ENCODE measurements at places on chromosomes 4 and X.

DNA sequence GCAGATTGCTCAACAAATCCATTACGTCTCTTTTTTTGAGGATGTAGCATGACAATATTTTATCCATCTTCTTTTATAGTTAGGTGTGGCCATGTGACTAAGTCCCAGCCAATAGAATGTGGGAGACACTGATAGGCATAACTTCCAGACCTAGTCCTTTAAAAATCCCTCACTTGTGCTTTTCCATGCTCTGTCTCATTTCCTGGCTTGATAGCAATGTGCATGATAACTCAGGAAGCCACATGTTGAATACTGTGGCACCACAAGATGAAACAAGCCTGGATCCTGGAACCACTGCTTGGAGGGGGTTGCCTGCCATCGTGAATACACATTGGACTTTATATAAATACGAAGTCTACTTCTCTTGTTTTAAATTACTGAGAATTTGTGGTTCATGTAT is 184.0 kb upstream of the NEIL3 start:
- DNase-seq = no peak

GRCh38 chr4:107900067-107900466 is 31.3 kb upstream of the CYP2U1 start:
- no peak for DNase-seq

- no peak for DNase-seq
Measured at GRCh38 chr4:7673121-7673520, 238.4 kb upstream of the PSAPL1 start.

DNA sequence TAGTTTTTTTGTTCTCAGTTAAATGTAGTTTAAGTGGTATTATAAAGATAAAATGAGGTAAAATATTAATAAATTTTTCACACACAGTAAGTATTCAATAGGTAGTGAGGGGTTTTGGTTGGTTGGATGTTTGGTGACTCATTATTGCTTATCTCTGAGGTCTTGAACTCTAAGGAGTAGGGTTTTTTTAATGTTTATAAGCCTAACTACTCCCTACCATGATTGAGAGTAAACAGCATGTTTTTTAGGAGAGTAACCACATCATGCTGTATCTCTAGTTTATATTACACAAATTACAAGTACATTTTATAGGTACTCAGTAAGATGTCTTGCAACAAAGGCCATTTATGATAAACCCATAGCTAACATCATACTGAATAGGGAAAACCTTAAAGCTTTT is 181.6 kb downstream of the MAPK10 start:
- no peak for DNase-seq

GRCh38 chr4:124092101-124092500 is 620.4 kb downstream of the ANKRD50 start:
- no peak for DNase-seq

GRCh38 chr4:154618708-154619315 is 6.4 kb upstream of the FGG start:
- peak; percentile 72 for DNase-seq

DNA sequence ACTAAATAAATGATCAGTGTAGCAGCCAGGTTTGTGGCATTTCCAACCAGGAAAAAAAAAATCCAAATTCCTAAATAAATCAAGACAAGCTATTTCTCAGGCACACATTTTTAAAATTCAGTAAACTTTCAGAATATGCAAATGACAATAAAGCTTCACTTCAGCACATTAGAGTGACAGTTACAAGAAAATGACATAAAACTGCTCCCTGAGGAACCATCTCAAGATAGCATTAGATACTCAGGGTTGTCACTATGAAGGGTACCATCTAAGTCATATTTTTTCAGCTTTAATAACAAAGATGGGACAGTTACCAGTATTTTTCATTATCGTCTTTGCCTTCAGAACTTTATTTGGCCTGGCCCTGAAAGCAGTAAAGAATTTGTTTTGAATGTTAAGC is 411.3 kb upstream of the RASGEF1B start:
- DNase-seq = no peak

DNA sequence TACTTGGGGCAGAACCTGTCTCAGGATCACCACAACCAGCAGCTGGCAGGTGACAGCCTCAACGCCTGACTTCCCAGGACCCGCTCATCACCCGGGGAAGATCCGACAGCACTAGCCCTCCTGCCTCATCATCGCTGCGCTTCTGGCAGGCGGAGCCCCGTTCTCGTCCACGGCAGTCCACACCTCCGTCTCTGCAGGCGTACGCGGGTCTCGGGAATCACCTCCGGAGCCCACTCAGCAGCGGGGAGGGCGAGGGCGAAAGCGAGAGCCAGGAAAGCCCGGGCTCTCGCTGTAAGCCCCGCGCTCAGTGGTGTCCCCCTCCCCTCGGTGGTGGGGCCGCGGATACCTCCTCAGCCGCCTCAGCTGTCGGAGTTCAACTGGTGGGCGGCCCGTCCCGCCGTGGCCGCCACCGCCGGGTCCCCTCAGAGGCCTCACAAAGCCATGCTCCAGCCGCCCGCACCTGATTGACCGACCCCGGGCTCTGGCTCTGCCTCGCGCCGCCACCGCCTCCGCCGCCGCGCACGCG is 518 bp upstream of the CNKSR2 start:
- peak; percentile 47 for DNase-seq

- no peak for DNase-seq
Measured at GRCh38 chr4:38075370-38076152, 115.4 kb downstream of the PTTG2 start.

DNA sequence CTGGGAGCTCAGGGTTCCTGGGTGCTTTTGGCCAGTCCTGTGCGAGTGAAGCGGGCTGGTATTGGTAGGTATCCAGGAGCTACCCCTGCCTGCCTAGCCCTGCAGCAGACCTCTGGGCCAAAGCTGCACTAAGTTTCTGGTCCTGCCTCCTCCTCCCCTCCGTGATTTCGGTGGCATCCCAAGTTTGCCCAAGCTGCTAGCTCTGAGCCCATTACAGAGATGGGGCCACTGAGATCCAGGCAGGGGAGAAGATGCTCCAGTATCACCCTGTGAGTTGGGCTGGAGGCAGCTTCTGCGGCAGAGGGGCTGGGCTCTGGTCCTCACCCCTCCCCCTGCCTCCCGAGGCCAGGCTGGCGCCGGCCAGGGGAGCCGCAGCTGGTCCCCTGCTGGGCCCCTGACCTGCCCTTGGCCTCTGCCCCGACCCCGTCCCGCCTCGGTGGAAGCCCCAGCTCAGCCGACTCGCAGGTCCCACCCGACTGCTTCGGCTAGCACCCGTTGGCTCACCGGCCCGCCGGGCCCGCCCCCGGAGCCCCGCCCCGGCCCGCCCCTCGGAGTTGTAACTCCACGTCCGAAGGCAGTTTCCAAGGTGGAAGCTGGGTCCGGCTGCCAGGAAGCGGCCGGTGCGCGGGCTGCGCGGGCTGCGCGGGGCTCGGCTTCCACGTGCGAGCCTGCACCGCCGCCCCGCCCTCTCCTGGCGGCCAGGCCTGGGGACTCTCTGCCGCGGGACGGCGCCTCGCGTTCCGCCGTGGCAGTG is at the start of gene DUSP9:
TSS of gene DUSP9 (plus strand) at position 584 of the 754 bp plus-strand sequence. CDS start 751 bp downstream, outside the sequence.
- peak; percentile 34 for DNase-seq

DNA sequence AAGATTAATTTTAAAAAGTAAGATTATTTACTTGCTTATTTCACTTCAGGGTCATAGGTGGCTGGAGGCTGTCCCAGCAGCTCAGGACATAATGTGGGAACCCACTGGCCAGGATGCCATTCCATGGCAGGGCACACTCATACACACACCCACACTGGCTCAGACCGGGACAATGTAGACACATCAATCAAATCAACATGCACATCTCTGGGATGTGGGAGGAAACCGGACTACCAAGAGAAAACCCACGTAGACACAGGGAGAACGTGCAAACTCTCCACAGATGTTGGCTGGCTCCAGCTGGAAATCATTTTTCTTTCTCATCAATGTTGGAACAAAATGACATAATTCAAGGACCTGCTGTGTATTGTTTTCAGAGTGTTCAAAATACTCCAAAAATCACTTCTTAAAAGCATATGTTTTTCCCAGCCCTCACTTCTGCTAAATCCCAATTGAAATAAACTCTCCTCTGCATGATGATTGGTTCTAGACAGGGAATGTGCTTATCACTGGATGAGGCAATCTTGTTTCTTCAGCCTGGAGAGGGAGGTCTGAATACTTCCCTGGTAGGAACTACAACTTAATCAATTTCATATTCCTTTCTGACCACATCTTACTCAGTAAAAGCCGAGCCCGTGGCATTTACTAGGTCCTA is 18.6 kb upstream of the CPE start:
- no peak for DNase-seq

DNA sequence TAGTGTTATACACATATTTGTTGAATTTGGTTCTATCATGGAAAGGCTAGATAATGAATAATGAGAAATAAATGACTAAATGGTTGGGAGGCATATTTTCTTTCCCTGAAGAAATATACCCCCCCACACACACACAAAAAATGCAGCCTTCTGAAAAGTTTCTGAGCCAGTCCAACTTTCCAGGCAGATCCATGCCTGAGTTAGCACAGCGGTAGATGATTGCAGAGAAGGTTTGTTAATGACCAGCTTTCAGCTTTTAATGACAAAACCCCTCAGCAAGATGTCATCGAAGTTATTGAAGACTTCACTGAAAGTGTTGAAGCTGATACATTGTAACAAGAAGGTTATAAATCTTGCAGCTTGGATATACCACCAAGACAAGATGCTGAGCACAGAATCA is 61.4 kb downstream of the GBA3 start:
- no peak for DNase-seq
